ENCODE measurements at places on chromosomes 6 and 20.

- no peak for DNase-seq
Observed at GRCh38 chr20:24485981-24486380, 16.6 kb downstream of the SYNDIG1 start.

GRCh38 chr6:89859744-89860143 is 30.1 kb downstream of the CASP8AP2 start:
- DNase-seq = no peak

GRCh38 chr6:78347191-78347916 is 520.0 kb upstream of the IRAK1BP1 start:
- no peak for DNase-seq

- no peak for DNase-seq
Observed at GRCh38 chr6:164507206-164507940, 802.0 kb downstream of the C6orf118 start.

- DNase-seq = no peak
Observed at GRCh38 chr6:168181316-168181715, 102.3 kb upstream of the FRMD1 start.

DNA sequence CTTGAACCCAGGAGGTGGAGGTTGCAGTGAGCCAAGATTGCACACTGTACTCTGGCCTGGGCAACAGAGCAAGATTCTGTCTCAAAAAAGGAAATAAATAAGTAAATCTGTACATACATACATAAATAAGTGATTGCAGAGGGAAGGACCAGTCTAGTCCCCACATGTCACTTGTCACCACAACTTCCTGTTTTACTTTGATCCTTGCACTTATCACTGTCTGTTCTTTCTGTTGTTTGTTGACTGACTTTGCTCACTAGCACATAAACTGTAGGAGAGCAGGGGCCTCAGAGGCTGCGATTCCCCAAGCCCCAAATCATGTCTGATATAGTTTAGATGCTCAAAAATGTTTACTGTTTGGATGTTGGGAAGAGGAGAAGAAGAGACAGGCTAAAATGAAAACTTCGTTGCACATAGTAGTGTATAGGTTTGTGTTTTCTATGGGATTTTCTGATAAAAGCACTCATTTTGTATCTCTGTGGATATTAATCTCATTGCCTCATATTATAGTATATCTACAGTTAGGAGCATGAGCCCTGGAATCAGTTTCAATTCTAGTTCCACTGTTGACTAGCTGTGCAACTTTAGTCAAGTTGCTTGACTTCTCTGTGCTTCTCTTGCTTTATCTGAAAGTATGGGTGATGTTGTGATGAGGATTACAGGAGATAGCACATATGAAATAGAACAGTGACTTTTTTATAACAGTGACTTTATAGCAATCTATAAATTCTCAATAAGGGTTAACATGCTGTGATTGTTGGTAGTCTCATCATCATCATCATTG is 165.0 kb downstream of the TBC1D7 start:
- DNase-seq = no peak

GRCh38 chr6:17347012-17347411 is 46.4 kb upstream of the CAP2 start:
- DNase-seq = no peak

DNA sequence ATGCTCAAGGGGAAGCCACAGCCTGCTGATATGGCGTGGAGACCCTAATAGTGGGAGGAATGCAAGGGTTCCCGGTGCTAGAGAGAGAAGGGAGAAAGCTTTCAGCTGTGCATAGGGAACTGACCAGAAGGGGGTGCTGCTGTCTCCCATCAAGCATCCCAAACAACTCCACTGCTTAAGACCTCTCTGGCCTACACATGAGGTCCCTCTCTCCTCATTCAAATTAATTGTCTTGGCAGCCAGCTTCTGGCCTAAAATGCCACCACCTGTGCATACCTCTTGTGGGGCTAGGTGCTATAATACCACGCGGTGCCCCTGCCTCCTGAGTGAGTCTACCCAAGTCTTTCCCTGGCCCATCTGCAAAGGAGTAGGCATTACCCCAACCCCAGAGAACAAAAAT is 14.5 kb downstream of the ADISSP start:
- DNase-seq = peak; percentile 54

GRCh38 chr20:6104493-6105188 is 18.2 kb downstream of the FERMT1 start:
- no peak for DNase-seq

DNA sequence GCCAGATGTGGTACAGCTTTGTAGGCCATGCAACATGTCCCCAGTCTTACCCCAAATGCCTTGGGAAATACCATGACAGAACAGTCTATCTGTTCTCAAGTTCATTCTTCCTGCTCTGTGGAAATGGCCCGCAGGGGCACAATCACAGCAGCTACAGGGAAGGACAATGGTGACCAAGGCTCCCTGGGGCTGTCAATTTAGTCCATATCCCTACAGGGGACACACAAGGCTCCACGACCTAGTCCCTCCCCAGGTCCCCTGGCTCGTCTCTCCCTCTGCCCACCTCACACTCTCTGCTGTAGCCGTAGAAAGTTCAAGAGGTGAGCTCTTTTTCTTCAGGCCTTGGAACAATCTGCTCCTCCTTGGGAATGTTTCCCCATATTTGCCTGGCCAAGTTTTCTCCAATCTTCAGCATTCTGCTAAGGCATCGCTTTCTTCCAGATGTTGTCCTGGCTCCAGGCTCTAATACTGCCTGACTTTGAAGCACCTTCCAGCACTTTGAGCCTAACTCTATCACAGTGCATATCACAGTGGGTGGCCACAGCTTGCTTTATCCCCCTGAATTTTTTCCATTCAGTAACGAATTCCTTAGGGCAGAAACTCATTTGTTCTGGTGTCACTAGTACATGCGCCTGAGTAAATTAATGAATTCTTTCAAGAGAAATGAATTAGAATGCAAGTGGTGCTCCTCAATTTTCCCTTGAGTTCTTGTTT is 92.6 kb downstream of the MAP3K7 start:
- DNase-seq = no peak

DNA sequence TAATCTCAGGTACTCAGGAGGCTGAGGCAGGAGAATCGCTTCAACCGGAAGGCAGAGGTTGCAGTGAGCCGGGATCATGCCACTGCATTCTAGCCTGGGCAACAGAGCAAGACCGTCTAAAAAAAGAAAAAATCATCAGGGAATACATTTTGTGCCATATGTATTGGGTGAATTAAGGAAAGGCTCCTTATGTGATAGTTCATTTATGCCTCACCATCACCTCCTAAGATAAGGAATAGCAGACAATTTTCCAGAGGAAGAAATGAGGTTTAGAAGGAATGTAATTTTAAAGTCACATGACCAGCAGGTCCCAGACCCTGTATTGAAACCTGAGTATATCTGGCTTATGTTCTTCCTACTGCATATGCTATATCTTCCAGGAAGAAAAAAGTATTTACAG is 93.9 kb upstream of the FOXC1 start:
- no peak for DNase-seq

DNA sequence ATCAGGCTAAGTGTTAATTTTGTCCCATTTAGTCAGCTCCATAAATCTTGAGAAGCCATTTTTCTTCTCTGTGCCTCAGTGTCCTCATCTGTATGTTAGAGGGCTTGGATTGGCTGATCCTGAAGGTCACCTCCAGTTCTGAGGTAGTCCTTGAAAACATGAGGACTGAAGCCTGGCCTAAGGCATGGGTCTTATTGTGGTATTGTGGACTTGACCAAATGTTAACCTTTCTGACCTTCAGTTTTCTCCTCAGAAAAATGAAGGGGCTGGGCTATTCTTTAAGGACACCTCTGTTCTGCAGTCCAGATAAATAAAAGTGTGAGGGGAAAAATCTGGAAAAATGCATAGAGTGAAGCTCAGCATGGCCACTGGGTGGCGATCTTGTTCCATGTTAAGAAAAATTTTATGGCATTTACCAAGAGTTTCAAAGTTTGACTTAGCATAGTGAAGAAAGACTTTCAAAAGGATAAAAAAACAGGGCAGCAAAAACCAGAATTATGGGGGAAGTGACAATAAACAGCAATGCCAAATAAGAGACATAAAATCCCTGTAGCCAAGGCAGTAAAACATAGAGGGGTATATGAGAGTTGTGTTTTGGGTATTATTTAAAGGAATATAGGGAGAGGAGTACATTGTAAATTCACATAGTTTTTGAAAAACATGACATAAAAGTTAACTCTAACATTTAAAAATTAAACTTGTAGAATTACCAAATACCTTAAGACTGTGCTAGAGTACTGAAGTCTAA is 13.2 kb upstream of the TFB1M start:
- peak; percentile 53 for DNase-seq

DNA sequence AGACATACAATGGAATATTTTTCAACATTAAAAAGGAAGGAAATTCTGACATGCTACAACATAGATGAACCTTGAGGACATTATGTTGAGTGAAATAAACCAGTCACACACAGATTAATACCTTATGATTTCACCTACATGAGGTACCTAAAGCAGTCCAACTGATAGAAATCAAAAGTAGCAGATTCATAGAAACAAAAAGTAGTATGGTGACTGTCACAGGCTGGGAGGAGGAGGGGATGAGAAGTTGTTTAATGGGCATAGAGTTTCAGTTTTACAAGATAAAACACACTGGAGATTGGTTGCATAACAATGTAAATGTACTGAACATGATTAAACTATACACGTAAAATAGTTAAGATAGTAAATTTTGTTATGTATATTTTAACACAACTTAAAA is 48.5 kb upstream of the OLIG3 start:
- DNase-seq = no peak

GRCh38 chr6:50116797-50117542 is 67.2 kb upstream of the DEFB112 start:
- no peak for DNase-seq

DNA sequence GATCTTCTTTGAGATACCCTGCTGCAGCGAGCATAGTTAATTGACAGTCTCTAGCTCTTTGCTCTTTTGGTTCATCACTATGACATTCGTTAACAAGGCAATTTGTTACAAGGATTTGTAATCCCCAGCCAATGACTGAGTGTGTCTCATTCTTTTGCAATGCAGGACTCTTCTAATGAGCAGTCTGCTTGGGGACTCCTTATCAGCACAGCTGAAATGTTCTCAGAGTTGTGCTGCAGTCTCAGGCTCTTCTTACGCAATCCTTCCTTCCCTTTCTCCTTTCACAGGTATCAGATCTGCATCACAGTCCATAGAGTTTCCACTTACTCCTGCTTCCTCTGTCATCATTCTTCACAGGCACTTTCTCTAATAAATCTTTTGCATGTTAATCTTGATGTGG is 161.2 kb upstream of the OGFRL1 start:
- DNase-seq = no peak

DNA sequence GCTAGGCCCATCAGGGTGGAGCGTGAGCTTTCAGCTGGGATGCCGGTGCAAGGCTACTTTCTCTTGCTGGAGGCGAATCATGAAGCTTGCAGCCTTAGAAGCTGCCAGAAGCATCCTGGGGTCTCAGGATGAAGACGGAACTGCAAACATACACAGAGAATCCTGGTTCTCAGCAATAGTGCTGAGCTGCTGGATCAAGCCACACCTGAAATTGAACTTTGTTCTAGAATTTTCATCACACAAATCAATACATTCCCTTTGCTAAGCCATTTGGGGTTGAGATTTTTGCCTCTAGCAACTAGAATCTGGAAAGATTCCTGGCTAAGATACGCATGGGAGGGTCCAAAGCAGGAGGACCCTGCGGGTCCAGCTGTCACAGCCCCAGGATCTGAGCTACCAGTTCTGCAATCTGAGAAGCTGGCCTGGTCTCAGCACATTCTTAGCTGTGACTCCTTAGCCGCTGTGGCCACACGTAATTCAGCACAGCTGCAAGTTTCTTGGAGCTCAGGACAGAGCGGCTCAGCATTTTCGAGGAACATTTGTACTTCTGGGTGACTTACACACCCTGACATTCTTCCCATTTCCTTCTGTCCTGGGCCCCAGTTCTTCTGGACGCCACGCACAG is 6.6 kb upstream of the ARFGAP1 start:
- no peak for DNase-seq

- no peak for DNase-seq
Observed at GRCh38 chr20:52681288-52681687, 290.9 kb upstream of the TSHZ2 start.

DNA sequence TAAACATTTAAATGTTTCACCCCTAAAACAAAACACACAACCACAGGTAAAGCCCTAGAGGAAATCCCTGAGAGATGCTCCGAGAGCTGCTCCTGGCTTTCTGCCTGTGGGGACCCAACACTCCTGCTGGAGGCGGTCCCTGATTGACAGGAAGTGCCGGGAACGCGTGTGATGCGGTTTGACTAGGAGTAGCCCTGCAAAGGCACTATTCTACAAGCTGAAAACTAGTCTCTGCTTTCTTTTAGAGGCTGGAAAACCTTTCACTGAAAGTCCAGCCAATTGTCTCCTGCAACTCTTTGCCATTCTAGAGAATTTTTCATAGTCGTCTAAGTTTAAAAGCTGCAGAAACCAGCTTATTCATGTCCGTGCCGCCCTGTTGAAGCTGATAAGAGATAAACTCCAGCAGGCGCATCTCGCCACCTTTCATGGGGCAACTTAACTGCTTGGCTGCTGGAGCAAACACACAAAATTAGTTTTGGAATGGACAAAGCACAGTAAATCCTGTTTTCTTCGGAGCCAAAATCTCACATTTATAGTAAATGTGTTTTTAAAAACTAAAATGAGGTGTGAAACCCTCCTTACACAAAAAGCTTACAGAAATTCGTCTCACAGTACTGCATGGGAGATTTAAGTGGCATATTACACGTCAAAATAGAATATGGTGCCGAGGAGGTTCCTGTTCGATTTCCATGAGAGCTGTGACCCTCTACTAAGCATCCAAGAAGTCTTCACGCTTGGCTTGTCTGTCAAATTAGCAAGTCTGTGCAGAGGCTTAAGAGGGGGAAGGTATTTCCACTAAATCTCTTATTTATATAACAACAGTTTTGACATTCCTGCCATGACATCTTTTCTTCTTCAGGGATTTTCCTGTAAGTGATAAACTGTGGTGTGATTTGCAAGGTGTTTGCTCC is 46.9 kb downstream of the DACT2 start:
- DNase-seq = no peak

GRCh38 chr6:5567352-5567751 is 306.0 kb downstream of the FARS2 start:
- no peak for DNase-seq

- no peak for DNase-seq
Observed at GRCh38 chr6:139433631-139434419, 59.4 kb upstream of the CITED2 start.

- DNase-seq = no peak
Observed at GRCh38 chr20:5445611-5446010, 128.9 kb upstream of the PROKR2 start.

DNA sequence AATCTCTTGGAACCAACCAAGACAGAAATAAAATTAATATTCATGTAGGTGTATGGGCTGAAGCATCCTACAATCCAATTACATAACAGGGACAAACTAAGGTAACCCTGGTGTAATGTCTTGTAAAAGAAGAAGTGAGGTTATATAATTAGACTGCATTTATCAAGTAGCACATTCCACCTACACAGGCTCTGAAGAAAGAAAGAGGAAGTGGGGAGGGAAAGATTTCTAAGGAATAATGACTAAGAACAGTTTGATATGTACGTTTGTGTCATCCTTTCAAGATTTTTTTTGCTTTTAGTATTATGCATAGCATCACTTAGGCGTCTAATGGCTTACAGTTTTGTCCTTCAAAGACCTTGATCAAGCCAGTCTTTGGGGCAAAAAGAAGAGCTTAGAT is 139.7 kb downstream of the PLCB1 start:
- DNase-seq = no peak
